NCI-H524 treated with DMSO at 0.1 percent for 48 hours (cell line): ENCODE measurements at places on chromosomes 5 and 9.

DNA sequence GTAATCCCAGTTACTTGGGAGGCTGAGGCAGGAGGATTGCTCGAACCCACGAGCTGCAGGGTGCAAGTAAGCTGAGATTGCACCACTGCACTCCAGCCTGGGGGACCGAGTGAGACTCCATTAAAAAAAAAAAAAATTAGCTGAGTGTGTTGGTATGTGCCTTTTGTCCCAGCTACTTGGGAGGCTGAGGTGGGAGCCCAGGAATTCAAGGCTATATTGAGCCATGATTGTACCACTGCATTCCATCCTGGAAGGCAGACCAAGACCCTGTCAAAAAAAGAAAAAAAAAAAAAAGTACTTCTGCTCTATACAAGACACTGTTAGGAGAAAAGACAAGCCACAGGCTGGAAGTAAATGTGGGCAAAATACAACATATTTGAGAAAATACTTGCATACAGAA, 68.5 kb upstream of the FBXW11 start:
- no peak for DNase-seq

DNA sequence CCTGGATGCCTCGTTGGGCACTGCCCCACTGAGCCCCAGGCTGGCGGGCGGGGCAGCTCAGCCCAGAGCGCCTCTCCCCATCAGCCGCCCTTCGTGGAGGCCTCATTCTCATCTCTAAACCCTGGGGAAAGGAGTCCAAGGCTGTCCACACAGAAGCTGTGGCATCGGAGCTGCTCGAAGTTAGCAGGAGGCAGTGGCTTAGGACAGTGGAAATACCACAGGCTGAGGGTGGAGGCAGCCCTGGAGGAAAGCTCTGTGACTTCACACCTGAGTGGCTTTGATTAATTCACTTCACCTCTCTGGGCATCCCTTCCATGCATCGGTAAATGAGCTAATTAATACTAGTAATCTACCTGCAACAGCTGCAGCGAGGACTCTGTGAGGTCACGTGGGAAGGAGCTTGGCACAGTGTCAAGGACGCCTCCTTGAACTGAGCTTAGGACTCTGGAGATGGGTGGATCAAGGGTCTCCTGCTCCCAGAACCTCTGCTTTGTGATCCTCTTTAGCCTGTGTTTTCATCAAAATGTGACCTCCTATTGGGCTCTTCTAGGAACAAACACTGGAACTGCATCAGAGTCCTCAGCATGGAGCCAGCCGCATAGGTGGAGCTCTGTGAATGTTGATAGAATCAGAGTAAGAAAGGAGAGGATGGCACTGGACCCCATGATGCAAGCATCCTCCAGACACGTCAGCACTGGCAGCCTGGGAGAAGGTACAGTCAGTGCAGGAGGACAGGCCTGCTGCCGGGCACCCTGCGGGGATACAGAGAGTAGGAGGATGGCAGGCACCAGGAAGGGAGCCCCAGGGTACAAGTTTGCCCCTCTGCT, 842 bp upstream of the ANGPTL2 start:
- peak; percentile 91 for DNase-seq

GRCh38 chr9:135016037-135016640, 71.3 kb upstream of the OLFM1 start:
- DNase-seq = no peak

DNA sequence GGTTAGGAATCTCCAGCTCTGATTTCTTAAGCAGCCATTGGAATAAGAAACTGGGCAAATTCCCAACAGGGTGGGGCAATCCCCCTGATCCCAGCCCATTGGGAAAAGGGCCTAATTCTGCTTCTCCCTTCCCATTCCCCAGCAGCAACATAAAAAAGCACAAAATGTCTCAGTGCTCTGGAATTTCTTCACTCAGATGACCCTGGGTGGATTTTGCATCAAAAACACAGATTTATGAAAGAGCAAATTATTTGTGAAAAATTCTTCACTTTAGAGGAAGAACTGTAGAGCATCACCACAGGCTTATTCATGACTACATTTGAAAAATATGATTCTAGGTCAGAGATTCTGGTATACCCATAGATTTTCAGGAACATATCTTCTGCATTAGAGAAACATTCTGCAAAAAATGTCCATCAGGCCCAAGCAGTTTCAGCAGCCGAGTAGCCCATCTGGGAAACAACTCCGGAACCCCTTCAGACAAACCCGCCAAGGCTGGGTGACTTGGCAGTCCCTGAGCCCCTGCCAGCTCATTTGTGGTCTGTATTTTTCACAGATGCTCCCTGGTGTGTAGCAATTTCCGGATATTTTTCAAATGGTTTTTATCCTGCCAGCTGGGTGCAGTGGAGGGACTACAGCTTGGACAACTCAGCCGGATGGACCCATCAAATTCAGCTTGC, 102.1 kb upstream of the RANBP3L start:
- DNase-seq = no peak

DNA sequence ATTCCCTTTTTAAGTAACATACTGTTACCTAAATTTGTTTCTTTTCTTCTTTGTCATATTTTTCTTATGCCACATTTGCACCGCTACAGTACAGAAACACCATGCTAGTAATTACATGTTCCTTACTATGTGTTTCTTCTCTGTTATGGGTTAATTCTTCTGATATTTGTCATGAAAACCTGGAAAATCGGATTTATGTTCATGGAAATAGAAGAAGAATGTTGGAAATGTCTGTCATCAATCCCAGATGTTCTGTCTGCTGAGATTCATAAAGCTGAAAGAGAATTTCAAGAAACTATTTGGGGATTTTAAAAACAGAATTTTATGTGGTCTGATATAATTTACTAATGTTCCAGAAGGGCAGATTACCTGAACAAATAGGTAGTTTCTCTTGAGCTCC, 305.2 kb upstream of the NREP start:
- DNase-seq = no peak

GRCh38 chr5:56102889-56103288, 108.1 kb upstream of the IL6ST start:
- DNase-seq = no peak

- no peak for DNase-seq
Observed at GRCh38 chr9:116715751-116716150, 28.6 kb downstream of the TRIM32 start.

DNA sequence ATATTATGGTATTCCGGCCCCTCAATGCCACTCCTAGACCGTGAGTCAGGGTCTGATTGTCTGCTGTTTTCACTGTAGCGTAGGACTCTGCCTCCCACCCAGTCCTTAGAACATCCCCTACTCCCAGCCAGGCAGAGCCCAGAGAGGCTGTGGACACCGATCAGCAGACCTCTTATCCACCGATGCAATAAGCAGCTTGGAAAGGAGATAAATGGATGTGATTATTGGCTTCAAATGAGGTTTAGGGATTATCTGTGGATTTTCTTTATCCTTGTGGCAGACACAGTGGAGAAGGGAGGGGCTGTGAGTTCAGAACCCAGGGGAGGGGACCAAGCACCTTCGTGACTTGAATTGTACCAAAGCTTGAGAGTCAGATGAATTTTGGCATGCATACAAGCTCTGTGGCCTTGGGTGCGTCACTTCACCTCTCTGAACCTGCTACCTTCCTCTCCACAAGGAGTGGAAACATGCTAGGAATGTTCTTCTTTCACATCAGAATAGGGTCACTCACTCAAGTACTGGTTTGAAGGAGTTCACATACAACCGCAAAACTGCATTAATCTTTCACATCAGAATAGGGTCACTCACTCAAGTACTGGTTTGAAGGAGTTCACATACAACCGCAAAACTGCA, 83.1 kb upstream of the CPLX2 start:
- no peak for DNase-seq

DNA sequence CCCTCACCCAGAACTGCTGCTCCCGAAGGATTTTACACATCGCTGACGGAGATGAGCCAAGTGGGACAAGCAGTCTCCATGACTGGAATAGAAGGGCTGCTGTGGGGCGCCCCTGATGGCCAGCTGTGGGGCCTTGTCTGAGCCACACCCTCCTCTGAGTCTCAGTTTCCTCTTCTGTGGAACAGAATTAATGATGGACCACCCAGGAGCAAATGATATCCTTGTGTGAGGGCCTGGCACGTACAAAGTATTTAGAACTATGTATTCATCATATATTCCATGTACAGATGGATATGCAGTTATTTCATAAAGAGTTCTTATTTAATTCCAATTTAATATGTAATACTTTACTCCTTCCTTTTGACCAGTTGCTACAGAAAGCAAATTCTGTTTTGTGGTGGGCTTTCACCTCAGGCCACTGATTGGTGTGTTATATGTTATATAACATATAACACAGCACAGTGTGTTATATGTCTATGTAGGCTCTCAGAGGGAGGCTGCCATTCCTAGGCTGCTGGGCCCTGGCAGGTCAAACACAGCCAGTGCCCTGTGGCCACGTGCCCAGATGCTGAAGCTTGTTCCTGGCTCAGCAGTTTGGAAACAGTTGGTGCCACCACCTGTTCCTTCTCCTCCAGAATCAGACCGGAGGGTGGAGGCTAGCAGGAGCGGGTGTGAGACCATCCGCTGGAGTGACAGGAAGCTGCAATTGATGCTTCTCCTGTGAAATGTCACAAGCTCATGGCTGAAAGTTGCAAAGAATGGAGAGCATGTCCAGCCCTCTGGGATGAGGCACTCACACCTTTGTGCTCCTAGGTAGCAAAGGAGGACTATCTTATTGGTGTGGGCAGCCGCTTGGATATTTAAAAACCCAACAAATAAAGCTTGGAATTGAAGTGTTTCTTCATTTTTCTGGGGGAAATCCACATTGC, 4.4 kb upstream of the FGD3 start:
- DNase-seq = peak; percentile 74

DNA sequence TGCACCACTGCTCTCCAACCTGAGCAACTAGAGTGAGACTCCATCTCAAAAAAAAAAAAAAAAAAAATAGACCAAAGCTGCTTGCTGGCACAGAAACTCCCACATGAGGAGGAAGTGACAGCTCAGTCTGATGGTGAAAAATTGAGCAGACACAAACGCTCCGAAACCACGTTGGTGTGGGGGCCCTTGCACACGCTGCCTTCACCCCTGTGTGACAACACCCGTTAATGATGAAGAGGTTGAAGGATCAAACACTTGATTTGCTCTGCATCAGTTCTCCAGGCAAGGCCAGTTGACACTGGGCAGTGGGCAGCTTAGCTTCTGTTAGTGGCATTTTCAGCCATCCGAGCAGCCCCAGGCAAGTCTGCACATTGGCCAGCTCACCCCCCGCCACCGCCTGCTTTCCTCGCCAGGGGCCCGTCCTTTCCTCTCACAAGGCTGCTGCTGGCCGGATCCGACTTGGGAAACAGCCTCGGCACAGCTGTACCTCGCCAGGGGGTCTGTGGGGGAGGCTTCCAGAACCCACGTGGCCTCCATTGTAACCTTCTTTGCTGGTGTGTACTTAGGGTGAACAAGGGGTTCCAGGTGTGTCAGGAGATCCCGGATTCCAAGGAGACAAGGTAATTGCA, 79.8 kb downstream of the COL27A1 start:
- no peak for DNase-seq

GRCh38 chr5:33299621-33300208, 141.1 kb upstream of the TARS1 start:
- DNase-seq = no peak

- no peak for DNase-seq
Observed at GRCh38 chr5:56449071-56449640, 216.0 kb upstream of the ANKRD55 start.

GRCh38 chr5:120769312-120769872, 305.3 kb downstream of the PRR16 start:
- DNase-seq = no peak

DNA sequence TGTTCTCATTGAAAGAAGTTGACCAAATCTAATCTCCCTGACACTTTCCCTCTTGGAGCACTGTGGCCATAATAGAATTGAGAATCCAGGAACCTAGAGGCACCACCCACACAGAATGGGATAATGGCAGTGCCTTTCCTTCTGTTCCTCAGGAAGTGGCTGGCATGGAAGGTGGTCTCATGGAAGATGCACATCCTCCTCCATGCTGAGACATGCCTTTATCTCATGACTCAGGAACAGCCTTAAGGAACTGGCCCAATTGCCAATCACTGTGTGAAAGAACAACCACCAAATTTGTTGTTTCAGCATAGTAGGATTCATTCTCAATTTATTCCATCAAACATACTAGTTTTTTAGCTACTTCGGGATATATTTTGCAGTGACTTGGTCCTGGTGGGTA, 137.5 kb upstream of the RASGRF2 start:
- no peak for DNase-seq

GRCh38 chr9:82606071-82606470, 456.9 kb downstream of the RASEF start:
- DNase-seq = no peak

GRCh38 chr9:37163299-37163698, 42.9 kb downstream of the ZCCHC7 start:
- no peak for DNase-seq

DNA sequence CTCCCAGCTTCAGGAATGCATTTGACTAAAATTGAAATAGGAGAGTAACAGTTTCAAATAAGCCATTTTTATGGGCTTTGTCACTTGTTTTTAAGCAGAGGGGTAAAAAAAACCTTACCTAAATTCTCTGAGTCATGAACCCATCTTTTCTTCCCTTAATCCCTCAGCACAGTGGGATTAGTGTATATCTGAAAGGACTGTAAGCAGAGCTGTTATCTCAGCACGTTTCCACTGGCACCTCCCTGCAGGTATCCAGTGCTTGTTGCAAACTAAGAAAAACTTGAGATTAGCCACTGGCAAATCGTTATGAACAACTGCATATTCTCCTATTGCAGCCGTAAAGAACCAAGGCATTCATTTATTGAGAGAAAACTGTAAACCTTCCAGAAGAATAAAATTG, 872.7 kb downstream of the EFNA5 start:
- no peak for DNase-seq

- DNase-seq = no peak
Observed at GRCh38 chr5:111769541-111769940, 12.5 kb upstream of the NREP start.

GRCh38 chr5:110476164-110476563, 250.3 kb downstream of the TMEM232 start:
- DNase-seq = no peak

- DNase-seq = peak; percentile 56
Observed at GRCh38 chr5:179060116-179061008, at the start of gene ZNF354C. TSS of gene ZNF354C (plus strand) at chr5:179060373. CDS start at chr5:179062069, 1,696 bp downstream.

- no peak for DNase-seq
Observed at GRCh38 chr9:136045595-136046553, 49.2 kb downstream of the NACC2 start.

GRCh38 chr5:60852940-60853339, 8.9 kb upstream of the ELOVL7 start:
- DNase-seq = no peak

DNA sequence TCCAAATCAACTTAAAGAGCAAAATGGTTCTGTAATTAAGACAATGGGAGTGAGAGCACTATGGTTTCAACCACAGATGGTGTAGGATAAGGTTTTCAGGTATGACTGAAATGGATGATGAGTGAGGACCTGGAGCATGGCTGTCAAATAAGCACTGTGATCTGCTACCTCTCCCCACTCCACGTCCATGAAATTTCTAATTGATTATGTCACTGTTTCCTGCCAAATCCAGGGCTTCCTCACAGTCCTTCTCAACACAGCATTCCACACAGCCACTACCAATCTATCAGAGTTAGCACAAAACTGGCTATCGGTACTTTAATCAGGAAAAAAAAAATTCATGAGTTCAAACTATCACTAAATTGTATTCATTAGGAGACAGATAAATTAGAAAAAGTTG, 420.4 kb upstream of the WWC1 start:
- no peak for DNase-seq
